Activated CD4-positive, alpha-beta T cell treated with anti-CD3 and anti-CD28 coated beads for 1 hour (primary cell): ENCODE measurements at places on chromosomes 13 and 19.

GRCh38 chr19:6590827-6591319 lies at the start of gene CD70:
Gene CD70, minus strand, starts transcription at chr19:6591150. Its CDS starts 148 bp downstream, at chr19:6591002.
- DNase-seq, result no peak

GRCh38 chr13:112859817-112860190 lies 109.2 kb upstream of the MCF2L start:
- DNase-seq, result no peak

DNA sequence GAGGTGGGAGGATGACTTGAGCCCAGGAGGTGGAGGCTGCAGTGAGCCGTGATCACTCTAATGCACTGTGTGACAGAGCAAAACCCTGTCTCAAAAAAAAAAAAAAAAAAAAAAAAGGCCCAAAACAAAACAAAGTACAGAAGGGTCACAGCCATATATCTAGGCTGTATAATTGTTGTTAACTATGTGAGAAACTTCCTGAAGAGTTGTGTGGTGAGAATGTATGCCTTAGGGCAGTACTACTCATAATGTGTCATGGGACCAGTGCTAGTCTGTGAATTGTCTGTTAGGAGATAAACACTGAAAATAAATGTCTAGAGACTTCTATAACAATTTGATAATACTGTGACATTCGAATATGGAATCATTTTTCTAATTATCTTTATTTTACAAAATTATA lies 43.1 kb downstream of the PAN3 start:
- DNase-seq, result no peak

GRCh38 chr19:29676586-29676985 lies 11.3 kb downstream of the PLEKHF1 start:
- DNase-seq, result no peak

GRCh38 chr13:113882716-113883115 lies 18.8 kb upstream of the GAS6 start:
- DNase-seq, result no peak

- DNase-seq, result no peak
Measured at GRCh38 chr13:108086678-108087077, 128.7 kb downstream of the LIG4 start.

DNA sequence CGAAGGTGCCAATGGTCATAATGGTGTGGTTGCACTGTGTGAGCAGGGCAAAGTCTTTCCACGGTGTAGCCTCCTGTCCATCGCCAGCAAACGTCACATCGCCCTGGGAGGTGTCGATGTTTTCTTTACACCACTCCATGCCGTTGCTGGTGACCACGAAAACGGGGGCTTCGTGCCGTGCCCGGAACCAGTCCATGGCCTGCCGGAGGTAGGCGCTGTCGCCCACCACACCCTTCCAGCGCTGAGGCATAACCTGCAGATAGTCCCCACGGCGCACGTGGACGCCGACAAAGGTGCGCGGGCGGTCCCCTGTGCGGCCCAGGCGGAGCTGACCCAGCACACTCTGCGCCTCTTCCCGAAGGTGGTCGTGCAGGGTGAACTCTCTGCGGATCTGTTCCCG lies 2.1 kb downstream of the FUT1 start:
- DNase-seq, result no peak

DNA sequence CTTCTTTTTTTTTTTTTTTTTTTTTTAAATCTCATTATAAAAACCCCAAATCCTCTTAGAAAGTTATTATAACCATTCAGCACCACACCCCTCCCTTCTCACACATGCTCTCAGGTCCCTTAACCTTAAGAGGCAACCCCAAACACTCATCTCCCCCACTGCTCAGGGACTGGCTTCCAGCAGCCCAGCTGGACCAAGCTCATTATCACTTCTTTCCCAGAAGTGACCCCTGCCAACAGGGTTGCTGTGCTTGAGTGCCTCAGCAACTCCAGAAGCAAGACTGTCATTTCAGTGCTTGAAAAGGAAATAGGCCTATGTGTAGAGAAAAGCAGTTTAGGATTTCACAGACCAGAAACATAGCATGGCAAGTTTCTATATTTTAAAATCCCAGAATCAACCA lies 84.3 kb downstream of the SLAIN1 start:
- no peak for DNase-seq

- no peak for DNase-seq
Measured at GRCh38 chr19:307793-308420, 16.7 kb upstream of the PLPP2 start.

GRCh38 chr13:88434953-88435352 lies 763.8 kb downstream of the SLITRK5 start:
- no peak for DNase-seq

- DNase-seq, result no peak
Measured at GRCh38 chr19:48737360-48737998, 2.9 kb downstream of the RASIP1 start.

GRCh38 chr19:3368848-3369336 lies 2.5 kb downstream of the NFIC start:
- DNase-seq, result no peak

GRCh38 chr13:98175043-98175442 lies 2.0 kb downstream of the RNF113B start:
- no peak for DNase-seq

GRCh38 chr13:29581666-29582065 lies 13.8 kb downstream of the SLC7A1 start:
- no peak for DNase-seq

- no peak for DNase-seq
Measured at GRCh38 chr13:100125946-100126345, 37.1 kb downstream of the PCCA start.

- DNase-seq, result no peak
Measured at GRCh38 chr13:32676242-32676641, 90.0 kb downstream of the PDS5B start.

GRCh38 chr13:84126671-84127171 lies 244.4 kb upstream of the SLITRK1 start:
- no peak for DNase-seq

DNA sequence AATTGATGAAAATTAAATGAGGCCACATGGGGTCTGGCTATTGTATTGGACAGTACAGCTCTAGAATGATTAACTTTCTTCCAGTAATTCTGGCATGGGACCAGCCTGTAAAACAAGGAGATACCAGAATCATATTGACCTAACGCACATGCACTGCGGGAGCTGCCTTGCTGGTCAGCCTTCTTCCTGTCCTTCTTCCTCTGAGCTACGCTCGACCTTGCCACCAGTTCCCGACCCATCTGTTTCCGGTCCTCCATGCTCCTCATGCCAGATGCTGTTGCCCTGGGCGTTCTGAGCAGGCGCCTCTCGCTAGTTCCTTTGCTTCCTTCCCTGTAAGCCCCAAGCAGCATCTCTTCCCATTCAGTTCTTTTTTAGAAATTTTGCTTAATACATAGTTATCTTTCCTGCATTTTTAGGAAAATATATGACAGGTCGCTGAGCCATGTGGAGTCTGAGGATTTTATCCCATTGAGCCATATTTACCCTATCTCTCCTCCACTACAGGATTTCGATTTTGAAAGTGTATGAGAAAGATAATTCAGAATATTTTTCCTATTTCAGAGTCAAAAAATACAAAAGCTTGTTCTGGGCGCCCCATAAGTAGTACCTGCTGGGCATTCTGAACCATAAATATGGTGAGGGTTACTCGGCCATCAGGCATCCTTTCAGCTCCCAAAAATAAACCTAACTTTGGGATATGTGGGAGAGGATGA lies 38.6 kb downstream of the TNFRSF19 start:
- no peak for DNase-seq

- no peak for DNase-seq
Measured at GRCh38 chr13:49112782-49113525, 107.2 kb upstream of the MLNR start.

GRCh38 chr13:76489274-76489673 lies 396.9 kb downstream of the KCTD12 start:
- no peak for DNase-seq

- no peak for DNase-seq
Measured at GRCh38 chr13:28147495-28147894, 9.2 kb downstream of the PAN3 start.

- DNase-seq, result no peak
Measured at GRCh38 chr13:106919638-106920037, 351.7 kb upstream of the ARGLU1 start.

GRCh38 chr19:10871711-10872545 lies 575 bp downstream of the CARM1 start:
- DNase-seq, result peak; percentile 19

- no peak for DNase-seq
Measured at GRCh38 chr19:39196320-39196719, 444 bp upstream of the NCCRP1 start.

GRCh38 chr13:49371943-49372613 lies 71.8 kb downstream of the CAB39L start:
- DNase-seq, result no peak

DNA sequence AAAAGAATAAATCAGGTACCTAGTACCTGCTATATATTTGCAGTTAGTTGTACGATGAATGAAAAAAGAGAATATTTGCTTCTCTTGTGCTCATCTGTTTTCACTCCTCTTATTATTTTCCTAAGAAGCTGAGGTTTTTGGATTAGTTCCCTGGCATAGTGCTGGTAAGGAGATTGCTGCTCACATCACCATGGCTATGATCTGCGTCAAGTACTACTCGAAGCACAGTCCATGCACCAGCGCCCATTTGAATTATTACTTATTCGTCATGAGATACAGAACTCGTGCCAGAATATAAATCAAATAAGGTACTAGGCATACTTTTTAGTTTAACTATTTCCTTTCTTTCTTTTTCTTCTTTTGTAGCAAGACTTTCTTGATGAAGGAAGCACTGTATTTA lies 7.1 kb downstream of the SERTM1 start:
- DNase-seq, result no peak

- no peak for DNase-seq
Measured at GRCh38 chr19:18322318-18322758, 538 bp downstream of the LSM4 start.

DNA sequence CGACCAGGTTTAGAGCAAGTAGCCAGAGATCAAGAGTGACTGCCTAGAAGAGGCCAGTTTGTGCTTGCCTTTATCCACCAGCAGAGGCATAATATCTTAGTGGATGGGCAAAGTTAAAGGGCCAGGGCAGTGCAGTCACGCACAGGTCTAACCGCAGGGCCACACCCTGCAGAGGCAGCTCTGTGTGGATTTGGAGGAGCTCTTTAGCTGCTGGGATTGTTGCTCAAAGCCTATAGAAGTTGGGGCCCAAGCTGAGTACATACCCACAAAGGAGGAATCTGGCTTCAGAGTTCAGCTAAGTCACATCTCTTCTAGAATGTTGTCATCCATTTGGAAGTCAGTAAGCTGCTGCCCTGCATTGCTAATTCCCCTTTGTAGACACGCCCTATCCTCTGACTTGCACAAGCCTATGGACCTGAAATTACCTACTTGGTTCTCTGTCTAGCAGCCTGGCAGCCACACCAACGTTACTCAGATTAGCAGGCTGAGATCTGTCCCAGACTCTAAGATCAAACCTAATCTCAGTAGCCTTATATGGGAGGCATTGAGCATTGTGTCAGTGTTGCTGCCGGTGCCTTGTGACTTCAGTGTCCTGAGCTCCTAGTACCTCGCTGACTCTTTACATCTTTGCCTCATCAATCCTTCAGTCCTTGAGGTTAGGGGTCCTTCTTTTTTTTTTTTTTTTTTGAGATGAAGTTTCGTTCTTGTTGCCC lies 102.9 kb upstream of the STARD13 start:
- DNase-seq, result no peak

- DNase-seq, result no peak
Measured at GRCh38 chr19:15289673-15290072, 42.7 kb downstream of the BRD4 start.

DNA sequence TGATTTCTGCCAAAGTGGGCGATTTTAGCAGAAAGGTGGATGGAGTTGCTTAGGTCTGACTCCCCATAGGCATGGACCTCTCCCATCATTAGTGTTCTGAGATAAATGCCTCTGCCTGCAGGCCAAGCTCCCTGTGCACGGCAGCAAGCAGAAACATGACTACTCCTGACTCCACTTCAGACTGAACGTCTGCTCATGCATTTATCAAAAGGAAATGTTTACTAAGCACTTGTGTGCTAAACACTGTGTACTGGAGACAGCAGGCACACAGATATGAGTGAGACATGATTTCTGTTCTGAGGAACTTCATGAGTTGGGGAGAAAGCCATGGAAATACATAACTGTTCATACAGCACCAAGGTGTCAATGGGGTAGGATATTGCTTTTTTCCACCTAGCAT lies 149.6 kb downstream of the MIPEP start:
- no peak for DNase-seq

- no peak for DNase-seq
Measured at GRCh38 chr19:42032431-42032830, 37.6 kb downstream of the GRIK5 start.

DNA sequence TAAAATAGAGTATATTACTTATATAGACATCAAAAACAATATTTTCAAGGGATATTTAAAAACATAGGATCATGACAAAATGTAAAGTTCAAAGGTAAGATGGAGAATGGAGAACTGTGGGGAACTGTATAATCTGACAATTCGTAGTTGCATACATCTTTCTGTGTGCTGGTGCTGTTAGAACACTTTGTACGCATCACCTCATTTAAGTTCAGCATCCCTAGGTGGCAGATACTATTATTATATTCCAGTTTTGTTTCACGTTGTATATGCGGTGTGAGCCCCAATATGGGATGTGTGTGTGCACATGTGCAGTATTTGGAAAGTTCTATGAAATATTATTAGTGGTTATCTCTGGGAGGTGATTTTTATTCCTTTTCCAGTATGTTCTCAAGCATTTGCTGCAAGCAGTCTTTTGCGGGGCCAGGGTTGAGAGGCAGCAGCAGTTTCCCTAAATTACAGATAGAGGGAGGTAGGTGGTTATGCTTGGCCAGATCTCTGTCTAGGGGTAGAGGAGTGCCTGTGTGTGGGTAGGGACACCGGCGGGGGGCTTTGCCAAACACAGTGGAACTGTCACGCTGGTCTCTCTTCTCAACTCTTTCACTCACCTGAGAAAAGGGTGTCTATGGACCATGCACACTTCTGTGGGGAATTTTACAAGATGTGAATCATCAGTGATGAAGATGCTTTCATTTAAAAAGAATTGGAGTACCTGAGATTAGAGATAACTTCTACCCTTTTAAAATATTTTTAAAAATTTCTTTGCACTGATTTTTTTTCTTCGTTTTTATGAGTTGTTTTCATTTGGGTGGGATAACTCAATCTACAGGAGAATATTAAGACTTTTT lies 55.6 kb upstream of the ALOX5AP start:
- DNase-seq, result no peak

DNA sequence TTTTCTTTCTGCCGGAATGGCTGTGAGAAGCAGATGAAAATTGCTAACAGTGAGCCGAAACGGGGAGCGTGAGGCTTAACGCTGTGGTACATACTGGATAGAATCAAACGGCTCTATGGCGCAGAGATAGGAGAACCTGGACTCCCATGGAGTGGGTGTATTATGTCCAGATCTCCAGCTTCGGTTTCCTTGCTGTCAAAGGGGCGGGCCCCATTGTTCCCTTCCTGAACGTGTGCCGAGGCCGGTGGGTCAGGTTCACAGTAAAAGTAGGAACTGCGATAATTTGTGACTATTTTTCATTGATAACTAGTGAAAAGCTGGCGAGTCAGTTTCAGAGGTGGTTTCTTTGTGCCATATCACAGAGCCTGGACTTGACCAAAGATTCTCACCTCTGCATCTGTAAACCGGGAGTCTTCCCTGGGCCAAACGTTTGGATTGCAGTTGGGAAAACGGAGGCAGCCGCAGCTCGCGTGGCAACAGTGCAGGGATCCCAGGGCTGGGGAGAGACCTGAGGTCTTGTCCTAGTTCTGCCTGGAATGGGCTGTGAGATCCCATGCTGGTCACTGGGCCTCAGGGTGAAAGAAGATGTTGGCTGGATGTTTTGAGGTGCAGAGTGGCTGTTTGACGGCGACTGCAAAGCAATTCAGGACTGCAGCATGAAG lies 752 bp downstream of the RPL18A start:
- DNase-seq, result no peak

GRCh38 chr13:99123101-99124045 lies 77.3 kb upstream of the UBAC2 start:
- no peak for DNase-seq

- no peak for DNase-seq
Measured at GRCh38 chr19:31402529-31403316, 53.5 kb upstream of the TSHZ3 start.
